ENCODE measurements at places on chromosomes 7 and 10. TPM values are rescaled to one million over a fixed set of nuclear protein-coding genes. Genes with fewer than 3 reads are reported as not detected.

SPAM1 gene
- not detected for polyA plus RNA-seq

ELOVL3 gene
- polyA plus RNA-seq: not detected

TEX36 gene
- not detected for polyA plus RNA-seq

AGR2 gene
- polyA plus RNA-seq: not detected

ASAH2 gene
- 0.92 TPM for polyA plus RNA-seq

COL28A1 gene
- polyA plus RNA-seq: 0.70 TPM

CRTAC1 gene
- polyA plus RNA-seq: 0.63 TPM

MYL10 gene
- polyA plus RNA-seq: 0.75 TPM

DNAJC12 gene
- 5.7 TPM for polyA plus RNA-seq

Data from GM23338 (cell line).